Right ventricle myocardium superior (tissue), 1 donor: ENCODE measurements at places on chromosomes 4 and X. TPM values are rescaled to one million over a fixed set of nuclear protein-coding genes. Genes with fewer than 3 reads are reported as not detected.

DNA sequence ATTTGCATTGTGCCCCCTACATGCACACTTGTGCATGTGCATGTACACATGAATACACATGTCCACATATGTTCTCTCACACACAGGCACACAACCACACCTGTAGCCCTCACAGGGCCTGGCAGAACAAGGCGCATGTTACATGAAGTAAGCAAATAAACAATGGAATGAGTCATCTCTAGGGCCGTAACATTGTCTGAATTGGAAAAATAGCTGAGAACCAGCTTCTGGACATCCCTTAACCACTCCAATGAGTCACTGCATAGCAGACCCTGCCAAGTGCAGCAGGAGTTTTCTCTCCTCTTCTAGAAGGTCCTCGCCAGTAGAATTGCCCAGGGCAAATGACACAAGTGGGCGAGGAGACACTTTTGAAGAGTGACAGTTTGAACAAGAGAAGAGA lies 66.1 kb downstream of the MAGEA10 start:
- DNase-seq = no peak

DNA sequence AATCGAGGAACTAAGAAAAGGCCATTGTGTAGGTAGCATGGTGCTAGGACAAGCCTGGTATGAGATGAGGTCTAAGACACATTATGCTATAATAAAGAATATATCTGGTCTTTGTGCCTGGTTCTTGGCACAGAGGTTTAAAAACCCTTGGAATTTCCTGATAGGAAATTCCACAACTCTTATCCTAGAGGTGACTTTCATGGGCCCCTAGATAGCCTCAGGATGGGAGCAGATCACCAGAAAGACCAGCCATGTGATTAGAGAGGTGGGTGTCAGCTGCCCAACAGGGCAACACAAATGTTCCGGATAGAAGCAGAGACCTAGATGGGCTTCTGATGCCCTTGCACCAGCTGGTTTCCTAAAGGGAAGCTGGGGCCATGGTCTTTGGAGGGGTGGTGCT lies 107.2 kb downstream of the SCD5 start:
- DNase-seq = no peak

- no peak for DNase-seq
These were observed 66.9 kb downstream of the ARHGEF9 start for GRCh38 chrX:63718010-63718694.

GRCh38 chr4:56764775-56765174 lies 56.7 kb downstream of the SPINK2 start:
- DNase-seq = no peak

- no peak for DNase-seq
These were observed 132.2 kb downstream of the BMPR1B start for GRCh38 chr4:94889946-94890345.

DNA sequence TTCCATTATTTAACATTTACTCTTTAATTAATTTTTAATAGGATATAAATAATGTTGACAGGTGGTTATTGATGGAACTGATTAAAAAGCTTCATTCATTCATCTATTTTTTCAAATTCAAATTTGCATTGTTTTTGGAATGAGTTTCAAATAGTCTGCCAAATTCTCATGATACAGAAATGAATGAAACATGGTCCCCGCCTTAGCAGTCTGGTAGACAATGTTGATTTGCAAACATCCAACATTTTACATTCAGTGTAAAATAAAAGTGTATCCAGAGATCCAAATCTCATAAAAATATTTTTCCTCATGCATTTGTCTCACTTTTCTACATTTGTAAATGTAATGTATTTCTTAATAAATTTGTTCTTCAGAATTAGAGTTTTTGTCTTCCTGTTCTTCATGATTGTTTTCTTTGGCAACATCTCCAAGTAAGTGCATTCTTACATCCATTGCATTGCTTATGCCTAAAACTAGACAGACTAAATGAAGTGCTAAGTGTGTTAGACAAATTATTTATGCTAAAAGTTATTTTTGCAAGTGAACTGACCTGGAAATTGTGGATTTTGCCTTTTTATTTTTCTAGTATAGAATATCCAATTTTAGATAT lies 142.3 kb downstream of the PCDH18 start:
- no peak for DNase-seq

DNA sequence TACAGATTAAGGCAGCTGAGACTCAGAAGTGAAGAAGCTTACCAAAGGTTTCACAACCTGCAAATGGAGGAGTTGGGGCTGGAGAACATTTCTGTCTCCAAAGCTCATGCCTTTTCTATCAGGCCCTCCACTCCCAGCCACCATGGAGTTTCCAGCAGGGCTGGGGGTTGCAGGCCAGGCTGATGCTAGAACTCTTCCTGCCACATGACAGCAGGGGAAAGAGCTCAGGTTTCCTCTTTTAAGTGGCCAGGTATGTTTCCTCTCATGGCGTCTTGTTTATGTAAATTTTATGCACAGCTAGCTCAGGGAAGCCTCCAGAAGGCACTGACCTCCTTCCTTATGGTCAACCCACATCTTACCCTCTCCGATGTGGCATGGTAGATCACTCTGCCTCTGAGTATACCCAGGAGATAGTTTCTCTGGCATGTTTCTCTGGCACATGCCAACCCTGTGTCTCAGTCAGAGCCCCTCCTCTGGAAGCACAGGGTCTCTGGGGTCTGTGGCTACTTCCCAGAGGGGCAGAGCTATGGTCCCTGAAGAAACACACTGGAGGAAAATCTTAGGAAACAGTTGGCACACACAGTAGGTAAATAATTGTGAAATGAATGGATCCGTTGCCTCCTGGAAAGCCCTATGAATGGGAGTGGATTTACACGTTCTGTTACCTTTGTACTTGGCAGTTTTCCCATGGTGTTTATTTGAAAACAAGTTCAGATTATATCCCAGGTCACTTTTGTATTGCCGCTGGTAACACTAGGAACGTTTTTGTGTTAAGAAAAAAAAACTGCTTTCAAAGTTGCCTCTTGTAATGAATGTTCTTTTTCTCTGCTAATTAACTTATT lies 28.9 kb downstream of the PDK3 start:
- no peak for DNase-seq

DNA sequence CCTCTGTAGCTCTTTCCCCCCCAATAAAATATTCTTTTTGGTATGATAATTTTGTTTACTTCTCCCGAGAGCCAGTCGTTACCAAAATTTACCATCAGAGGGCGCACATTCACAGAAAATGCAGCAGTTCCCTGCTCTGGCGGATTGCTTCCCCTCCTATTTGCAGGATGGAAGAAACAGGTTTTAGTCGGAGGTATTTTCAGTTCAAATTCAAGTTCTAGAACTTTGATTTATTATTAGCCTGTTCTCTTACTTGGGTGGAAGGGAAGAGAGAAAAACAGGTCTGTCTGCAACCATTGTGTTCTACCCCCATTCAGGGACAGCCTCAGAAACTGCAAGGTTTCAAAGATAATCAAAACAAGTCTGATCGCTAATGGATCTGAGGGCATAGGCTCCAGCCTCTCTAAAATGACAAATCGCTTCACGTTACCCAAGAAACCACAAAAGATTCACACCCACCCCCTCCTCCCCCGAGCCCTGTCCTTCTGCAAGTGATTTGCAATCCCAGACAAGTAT lies 263.8 kb upstream of the RPS6KA3 start:
- no peak for DNase-seq

DNA sequence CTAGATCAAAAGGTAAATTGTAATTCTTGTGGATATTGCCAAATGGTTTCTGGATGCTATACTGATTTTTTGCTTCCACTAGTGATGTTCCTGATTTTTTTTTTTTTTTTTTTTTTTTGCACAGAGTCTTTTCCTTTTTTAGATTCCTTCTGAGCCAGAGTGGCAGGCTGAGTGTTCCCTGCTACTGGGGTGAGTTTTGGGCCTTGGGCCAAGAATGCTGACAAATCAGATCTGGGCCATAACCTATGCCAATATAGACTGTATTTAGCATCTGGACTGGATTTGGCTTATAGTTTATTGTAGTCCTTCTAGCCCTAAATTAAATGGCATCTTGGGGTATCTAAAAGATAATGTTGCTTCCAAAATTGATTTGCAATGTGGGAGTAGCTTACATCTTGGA lies 52.8 kb downstream of the REPS2 start:
- no peak for DNase-seq

DNA sequence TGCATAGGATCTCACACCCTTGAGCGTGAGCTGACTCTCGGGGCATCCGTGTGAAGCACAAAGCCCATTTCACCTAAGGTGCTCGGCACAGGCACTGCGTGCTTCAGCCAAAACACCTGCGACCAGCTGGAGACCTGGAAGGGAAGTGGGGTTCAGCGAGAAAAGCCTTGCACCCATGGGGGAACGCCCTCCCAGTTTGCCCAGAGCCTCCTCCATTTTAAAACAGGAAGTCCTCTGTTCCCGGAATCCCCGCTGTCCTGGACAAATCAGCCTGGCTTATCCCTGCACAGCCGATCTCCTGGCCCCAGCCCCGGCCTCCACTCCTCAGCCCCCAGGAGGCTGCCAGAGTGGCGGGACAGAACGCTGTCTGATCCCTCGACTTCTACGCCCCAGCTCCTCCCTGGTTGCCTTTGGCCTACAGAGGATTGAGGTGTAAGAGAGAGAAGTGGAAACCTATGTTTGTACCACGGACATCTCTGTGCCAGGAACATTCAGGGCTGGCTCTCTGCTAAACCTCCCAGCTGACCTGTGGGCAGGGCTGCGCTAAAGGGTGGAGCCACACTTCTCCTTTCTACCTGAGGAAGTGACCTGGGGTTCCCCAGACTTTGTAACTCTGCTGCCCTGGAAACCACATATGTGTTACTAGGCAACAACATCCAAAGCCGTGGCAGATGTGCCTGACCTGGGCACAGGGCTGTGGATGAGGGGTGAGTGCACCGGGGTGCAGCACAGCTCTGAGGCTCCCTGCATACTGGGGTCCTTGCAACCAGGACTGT lies 3.8 kb upstream of the C4orf50 start:
- DNase-seq = no peak

MAGEB17 gene
- total RNA-seq = not detected

TCEAL5 gene
- total RNA-seq = 0.32 TPM

- DNase-seq = no peak
These were observed 93.3 kb downstream of the TMEM47 start for GRCh38 chrX:34563804-34564203.

GRCh38 chrX:57587062-57587461 lies 4.7 kb upstream of the ZXDB start:
- no peak for DNase-seq

FGF5 gene
- 0.91 TPM for total RNA-seq

DNA sequence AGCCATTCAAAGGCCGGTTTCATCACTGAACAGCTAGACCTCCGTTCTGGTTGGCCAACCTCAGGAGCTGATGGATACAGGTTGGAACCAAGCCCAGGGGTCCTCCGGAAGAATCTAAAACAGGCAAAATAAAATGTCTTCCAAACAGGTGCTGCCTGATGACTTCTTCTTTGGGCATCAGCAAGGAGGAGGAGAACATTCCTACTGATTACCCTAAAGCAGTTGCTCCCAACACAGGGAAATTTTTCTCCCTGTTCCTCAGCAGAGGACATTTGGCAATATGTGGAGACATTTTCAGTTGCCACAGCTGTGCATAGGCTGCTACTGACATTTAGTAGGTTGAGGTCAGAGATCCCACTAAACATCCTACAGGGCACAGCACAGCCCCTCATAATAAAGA lies 319.3 kb upstream of the PPARGC1A start:
- DNase-seq = no peak

- no peak for DNase-seq
These were observed 1.5 kb downstream of the CLCN3 start for GRCh38 chr4:169621731-169622492.

STARD8 gene
- 10.5 TPM for total RNA-seq

DNA sequence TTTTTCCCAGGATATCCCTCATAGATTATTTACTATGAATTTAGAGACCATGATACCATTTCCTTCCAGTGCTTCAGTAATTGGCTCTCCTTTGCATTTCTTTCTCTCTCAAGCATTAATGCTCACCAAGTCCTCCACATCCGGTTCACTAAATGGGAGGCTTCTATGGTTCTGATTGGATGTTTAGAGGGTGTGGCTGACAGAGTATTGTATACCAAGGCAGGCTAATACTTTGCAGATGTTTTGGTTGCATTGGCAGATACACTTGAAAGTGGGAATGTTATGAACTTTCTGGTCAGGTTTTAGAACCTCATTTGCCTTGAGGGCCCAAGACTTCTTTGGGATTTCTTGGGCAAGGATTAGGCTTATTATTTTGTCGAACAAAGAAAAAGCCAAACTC lies 24.2 kb downstream of the CBLL2 start:
- DNase-seq = no peak
